ENCODE measurements at places on chromosomes 5 and 9.

DNA sequence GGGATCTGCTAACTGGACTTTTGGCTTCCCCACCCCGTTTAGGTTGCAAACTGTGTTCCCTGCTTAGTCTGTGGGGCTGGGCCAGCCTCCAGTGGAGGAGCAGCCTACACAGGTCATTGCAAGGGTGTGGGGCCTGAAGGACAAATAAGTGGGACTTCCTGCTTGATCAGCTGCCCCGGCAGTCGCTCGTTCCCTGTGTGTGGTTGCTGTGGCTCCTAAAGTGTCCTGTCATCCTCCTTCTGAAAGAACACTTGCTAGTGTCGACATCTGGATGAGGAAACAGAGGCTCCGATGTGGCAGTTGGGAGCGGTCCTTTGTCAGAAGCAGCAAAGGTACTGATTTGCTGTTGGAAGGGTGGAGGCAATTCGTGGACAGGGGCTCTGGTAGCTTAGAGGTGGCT is 88.9 kb upstream of the TBCA start:
- no peak for DNase-seq

GRCh38 chr5:134131578-134132350 is 17.3 kb downstream of the TCF7 start:
- no peak for DNase-seq

- DNase-seq: no peak
Measured at GRCh38 chr9:131516100-131516499, 13.4 kb downstream of the POMT1 start.

DNA sequence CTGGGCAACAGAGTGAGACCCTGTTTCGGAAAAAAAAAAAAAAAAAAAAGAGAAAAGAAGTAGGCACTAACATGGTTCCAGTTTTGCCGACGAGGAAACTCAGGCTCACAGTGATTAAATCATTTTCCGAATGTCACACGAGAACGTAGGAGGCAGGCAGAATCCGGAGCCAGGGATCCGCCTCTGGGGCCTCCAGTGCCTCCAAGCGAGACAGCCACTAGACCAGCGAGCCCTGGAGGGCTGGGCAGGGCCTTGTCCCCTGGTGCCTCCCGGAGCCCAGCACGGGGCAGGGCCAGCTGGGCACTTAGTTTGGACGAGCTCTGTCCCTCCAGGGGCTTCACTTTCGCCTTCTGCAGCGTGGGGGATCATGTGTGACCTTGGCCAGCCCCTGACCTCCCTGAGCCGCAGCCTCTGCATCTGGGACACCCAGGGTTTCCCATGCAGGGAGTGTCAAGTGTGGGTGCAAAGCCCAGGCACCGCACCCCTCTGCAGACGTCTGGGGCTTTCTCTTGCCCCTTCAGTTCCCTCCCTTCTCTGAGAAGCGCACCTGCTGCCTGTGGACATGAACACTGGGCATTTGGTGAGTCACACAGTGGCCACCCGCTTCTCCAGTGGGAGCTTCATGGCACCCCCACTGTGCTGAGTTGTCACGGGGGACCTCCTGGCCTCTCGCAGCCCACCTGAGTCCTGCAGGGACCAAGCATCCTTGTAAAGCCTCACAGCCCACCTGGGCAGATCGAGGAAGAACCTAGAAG is 80.3 kb downstream of the RXRA start:
- no peak for DNase-seq

DNA sequence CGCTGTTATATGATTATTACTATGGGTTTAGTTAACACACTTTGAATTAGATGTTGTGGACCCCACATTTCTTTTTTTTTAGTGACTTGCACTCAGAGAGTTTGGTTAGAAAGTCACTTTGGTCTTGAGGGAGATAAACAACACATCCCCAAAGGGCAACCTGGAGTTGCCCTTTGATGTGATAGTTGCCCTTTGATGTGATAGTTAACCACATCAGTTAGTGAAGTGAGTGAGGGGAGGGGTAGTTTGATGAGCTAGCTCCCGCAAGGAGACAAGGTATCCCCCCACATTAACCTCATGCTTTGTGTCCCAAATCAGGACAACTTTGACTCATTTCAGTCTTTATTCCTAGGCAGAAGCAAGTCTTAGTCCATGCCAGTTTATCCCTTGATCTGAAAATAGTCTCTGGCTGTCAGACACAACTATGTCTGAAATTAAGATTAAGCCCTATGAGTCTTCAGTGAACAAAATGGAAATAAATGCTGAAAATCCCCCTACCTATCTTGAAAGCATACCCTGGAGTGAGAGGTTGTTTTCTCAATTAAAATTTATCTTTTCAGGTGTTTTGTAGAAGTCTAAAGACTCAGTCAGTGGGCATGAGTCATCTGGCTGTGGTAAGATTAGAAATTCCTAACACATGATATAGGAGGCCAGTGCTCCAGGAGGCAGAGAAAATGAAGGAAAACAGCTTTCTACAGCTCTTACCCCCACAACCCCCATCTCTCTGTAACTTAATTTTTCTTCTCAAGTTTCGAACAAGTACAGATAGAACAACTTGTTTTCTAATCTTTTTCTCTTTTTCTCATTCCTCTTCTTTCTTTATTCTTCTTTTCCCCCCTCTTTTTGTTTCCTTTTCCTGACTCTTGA is 208.9 kb upstream of the DMRTA1 start:
- no peak for DNase-seq

DNA sequence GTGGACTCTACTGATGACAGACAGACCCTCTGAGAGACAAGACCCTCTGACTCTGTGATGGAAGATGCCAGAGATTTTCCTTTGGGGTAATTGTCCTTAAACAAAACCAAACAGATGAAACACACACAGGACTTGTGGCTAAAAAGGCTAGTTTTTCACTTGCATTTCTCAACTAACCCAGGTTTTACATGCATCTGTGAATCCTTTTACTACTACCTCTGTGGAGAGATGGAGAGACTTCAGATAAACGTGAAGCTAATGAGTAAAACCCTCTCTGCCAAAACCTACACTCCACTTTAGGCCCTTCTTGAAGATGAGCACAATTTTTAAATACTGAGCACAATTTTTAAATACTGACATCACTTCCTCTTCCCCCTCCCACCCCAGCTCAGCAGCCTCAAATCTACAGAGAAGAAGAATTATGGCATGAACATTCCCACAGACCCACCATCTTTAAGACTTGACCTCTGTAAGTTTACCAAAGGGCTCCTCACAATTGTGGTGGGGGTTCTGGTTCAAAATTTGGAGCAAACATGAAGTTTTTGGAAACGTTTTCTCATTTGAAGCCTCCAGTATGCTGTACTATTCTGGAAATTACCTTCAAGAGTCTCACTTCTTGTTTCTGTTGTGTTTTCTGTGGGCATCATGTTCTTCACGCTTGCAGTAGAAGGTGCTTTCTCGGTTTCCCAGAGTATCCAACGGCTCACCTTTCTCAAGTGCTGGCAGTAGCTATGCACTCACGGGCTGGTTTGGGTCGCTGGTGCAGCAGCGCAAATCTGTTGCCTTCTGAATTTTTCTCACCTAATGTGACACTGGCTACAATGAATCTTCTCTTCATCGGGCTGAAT is 42.7 kb downstream of the ACER2 start:
- no peak for DNase-seq

DNA sequence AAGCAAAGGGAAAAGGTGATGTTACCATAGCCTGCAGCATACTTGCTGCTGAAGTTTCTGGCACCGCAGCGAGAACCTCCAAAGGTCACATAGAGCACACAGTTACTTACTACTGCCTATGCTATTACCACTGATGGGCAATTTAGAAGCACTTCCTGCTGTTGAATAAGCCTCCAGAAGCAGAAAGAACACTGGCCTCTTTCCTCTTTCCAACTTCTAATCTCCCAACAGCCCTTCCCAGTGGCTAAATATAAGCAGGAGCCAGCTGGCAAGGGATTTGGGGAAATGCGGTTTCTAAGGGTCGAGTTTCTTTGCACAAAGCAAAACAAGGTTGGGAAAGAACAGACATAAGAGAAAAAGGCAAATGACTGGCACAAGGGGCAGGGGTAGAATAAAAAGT is 669.2 kb upstream of the ACO1 start:
- DNase-seq: no peak

DNA sequence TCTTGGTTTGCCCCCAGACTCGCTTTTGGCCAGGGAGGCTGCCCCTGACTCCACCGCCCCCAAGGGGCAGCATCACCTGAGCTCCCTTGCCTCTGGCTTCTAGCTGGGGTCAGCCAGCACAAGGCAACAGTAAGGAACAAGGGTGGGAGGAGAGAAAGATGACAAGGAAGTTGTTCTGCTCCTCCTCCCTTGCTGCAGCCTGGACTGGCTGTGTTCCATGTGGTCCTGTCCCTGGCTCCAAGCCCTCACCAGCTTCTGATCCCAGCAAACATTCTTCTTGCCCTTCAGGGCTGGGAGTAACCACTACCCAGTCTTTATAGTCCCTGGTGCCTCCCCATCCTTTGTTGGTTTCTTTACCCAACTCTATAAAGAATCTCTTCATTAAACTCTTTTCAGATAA is 100.3 kb upstream of the SPIN1 start:
- no peak for DNase-seq

- DNase-seq: no peak
Measured at GRCh38 chr5:83548581-83548980, 77.0 kb downstream of the VCAN start.

DNA sequence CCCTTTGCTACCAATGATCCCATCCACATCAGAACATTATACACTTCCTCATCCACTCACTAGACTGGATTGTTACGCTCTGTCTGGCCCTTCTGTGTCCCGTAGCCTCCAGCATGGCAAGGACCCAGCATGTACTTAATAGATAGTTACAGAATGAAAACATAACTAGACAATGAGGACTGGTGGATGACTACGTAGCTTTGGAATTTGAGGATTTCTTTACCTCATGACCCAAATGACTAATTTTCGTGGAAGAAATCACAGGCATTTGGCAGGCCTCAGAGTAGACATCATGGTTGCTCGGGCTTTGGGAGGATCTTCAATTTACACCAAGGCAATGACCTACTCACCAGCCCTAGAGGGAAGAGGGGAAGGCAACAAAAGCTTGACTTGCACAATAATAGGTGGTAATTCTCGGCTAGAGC is 299.8 kb downstream of the TLE1 start:
- no peak for DNase-seq

GRCh38 chr5:149432911-149433401 is 53.9 kb upstream of the IL17B start:
- DNase-seq: no peak

DNA sequence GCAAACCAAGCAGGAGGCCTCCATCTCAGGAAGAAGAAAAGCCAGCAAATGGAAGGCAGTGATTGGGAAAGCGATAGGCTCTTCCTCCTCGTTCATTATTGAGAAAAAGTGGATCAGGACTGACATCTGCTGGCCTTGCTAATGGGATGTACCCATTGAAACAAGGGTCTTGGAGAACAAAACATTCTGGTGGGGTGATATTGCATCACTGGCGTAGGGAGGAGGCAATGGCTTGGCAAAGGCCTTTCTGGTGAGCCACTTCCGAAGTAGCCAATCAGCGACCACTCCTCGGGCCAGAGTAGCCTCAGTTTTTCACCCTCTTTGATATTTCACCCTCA is 86.7 kb upstream of the NFIB start:
- no peak for DNase-seq

DNA sequence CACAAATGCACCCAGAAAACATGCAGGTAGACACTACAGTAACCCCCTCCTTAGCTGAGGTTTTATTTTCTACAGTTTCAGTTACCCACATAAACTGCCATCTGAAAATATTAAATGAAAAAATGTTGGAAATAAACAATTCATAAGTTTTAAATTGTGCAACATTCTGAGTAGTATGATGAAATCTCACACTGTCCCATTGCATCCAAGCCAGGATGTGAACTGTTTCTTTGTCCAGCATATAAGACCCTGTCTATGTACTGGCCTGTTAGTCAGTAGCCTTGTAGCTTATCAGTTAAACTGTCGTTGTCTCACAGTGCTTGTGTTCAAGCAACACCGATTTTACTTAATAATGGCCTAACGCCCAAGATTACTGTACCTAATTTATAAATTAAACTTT is 630.5 kb downstream of the ANXA1 start:
- no peak for DNase-seq

GRCh38 chr5:174751154-174752000 is 27.0 kb downstream of the MSX2 start:
- no peak for DNase-seq

- DNase-seq: no peak
Measured at GRCh38 chr5:116421080-116421629, 153.5 kb downstream of the SEMA6A start.

GRCh38 chr5:116135344-116135743 is 50.5 kb downstream of the COMMD10 start:
- no peak for DNase-seq

Data from esophagus squamous epithelium (tissue), 5 donors.